Hematopoietic multipotent progenitor cell treated with erythropoietin and hydrocortisone succinate and interleukin-3 and kit ligand, for 15 days (in vitro differentiated cells): ENCODE measurements at places on chromosomes 2 and 18.

DNA sequence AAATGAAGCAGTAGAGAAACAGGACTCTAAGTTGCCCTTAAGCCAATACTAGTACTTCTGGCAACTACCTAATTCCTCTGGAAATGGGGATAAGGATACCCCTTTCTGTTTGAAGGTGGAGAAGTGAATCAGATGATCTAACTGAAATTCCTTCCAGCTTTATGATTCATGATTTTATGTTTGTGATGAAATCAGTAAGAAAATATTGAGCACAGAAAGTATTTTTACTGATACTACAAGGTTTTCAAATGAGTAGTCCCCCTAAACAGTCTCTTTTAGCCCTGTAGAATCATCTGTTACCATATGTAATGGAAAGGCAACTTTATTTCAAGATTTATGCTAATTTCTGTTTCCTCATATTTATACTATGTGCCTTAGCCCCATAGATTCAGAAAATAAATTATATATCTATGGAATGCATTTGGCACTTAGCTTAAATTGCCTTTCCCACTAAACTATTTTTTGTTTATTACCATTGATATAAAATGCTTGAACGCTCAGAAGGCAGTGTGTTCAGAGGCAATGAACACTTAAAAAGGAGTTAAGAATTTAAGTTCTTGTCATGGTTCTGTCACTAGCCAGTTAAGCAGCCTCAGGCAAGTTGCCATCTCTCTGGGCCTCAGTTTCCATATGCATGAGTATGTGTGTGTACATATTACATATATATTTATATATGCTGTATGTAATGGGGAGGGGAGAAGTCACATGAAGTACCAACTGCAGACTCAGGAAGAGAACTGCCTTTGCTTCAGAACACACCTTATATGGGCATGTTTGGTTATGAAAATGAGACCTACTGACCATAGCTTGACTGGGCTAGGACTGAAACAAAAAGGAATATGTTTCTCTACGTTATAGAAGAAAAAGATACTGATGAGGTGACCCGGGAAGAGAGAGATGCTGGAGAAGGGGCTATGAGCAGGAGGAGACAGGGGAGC, 97.7 kb downstream of the CDC42EP3 start:
- no peak for DNase-seq

DNA sequence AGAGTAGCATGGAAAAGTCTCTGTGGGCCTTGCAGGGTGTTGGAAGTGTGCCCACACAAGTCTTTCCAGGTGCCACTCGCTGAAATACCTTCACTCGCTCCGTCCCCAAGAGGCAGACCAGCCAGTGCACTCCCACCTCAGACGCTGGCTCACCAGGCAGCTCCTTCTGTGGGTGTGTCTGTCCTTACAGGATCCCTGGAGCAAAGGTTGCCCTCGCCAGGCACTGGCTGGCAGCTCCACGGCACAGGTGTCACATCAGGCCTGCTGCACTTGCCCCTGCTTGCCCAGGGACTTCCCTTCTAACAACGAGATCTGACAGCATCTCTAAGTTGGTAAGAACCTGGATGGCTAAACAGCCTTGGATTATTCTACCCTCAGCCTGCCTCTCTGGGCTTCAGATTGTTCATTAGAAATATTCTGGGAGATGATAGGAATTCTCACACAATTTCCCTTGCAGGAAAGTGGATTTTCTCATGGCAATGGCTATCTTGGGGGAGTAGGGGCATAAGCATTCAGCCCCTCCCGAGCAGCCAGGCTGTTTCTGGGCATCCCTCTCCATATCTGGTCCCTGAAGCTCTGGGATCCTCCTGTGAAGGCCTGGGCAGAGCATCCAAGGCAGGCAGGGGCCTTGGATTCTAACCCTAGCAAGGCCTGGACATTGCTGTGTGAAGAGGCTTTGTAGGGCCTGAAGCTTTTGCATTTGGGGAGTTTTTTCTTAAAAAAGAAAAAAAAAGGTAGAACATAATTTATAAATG, 262.1 kb downstream of the MYCN start:
- no peak for DNase-seq

DNA sequence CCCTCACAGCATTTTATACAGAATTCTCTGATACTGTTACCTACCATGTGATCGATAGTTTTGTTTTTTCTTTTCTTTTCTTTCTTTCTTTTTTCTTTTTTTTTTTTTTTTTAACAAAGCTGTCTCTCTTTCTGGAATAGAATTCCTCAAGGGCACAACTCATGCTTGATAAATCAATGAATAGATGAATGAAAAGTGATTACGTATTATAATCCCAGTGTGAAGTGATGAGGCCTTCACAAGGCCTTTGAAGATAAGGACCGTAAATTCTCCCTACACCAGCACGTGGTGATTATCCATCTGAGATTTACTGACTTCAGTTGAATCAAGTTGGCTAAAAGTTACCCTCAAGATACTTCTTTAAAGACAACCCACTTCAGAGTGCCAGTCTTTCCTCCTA, 46.6 kb upstream of the RMDN2 start:
- no peak for DNase-seq

DNA sequence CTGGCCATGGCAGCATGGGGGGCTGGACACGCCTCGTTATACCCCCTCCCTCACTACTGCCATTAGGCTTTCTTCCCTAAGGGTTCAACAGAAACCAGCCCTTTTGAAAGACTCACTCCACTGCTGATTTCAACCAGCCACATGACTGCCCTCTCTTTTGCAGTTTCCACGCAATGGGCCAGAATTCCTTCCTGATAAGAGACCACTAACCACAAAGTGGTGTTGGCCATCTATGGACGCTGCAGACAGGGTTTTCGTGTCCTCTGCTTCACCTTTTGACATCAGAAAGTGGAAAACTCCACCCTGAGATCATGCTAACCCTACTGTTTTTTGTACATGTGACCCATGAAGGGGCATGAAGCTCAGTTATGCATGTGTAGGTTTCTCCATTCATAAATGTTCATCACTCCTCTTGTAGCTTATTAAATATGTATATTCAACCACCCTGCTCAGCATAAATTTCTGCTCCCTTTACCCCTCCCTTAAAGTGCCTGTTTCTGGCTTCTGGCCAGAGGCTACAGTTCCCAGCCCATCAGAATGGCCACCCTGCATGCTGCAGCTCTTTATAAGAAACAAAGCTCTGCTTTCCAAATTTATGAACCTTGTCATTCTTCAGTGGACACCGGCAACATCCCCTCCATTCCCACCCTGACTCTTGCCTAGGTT, 106.6 kb upstream of the MSH6 start:
- no peak for DNase-seq

- no peak for DNase-seq
Measured at GRCh38 chr2:233387225-233387624, 32.9 kb downstream of the DGKD start.

DNA sequence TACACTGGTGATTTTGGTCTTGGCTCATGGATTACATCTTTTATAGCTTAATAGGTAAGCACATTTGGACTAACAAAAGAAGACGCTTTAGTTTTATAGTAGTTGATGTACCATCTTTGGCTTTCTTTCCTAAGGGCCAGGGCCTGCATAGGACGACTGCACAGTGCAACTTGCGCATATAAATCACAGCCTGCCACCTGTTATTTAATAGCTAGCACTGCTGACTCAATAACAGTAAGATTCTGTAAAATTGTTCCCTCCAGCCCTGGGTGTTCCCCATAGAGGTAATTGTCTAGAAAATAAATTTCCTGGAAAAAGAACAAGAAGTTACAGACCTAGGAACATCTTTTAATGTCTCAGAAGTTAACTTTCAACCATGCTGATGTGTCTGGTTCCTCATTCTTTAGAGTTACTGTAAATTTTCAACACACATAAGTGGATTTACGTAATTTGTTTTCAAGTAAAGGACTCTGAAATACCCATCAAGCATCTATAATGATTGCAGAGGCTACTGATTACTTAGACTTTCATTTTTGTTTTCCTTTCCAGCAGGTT, 594.2 kb upstream of the NXPH2 start:
- DNase-seq: no peak

DNA sequence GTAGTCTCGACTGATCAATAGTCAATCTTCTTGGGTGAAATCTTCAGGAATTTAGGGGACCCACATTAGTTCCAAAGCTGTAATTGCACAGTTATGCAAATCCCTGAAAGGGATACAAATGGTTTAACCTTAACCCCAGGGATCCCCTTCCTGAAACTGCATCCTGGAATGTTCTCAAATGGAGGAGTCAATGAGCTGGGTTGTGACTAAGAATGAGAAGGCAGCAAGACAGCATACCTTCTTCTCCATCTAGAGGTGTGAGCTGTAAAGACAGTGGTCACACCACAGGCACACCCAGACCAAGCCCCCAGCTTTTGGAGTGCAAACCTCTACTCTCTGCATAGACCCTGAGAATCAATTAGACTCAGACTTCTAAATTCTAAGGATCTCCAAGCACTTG, 164.7 kb upstream of the MEIS1 start:
- no peak for DNase-seq

DNA sequence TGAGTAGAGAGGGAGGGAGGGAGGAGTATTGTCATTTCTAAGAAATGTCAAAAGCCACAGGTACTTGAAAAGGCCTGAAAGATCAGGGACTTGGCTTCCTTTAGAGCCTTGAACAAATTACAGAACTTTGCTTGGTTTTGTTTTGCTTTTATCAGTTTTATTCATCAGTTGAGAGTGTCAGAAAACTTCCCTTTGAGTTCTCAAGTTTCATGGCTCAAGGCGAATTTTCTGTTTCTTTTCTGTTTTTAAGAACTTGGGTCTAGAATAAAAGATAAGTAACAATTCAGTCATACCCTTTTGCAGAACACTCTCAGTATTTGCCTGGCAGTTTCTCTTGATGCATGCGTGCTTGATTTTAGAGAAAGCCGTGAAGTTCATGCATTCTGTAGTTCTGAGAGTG, 531.9 kb downstream of the PARD3B start:
- no peak for DNase-seq

GRCh38 chr2:191143791-191144190, 7.0 kb downstream of the STAT4 start:
- DNase-seq: no peak

- no peak for DNase-seq
Measured at GRCh38 chr2:149442346-149442745, 112.0 kb downstream of the LYPD6 start.

- DNase-seq: no peak
Measured at GRCh38 chr2:218137514-218137913, 11.7 kb downstream of the CXCR2 start.

- DNase-seq: peak; percentile 51
Measured at GRCh38 chr2:70716131-70716743, 51.8 kb downstream of the ADD2 start.

GRCh38 chr2:40511661-40512213, 59.8 kb upstream of the SLC8A1 start:
- no peak for DNase-seq

GRCh38 chr2:84755096-84755495, 125.8 kb downstream of the TRABD2A start:
- no peak for DNase-seq

- DNase-seq: no peak
Measured at GRCh38 chr2:191212119-191212518, 33.1 kb upstream of the MYO1B start.

DNA sequence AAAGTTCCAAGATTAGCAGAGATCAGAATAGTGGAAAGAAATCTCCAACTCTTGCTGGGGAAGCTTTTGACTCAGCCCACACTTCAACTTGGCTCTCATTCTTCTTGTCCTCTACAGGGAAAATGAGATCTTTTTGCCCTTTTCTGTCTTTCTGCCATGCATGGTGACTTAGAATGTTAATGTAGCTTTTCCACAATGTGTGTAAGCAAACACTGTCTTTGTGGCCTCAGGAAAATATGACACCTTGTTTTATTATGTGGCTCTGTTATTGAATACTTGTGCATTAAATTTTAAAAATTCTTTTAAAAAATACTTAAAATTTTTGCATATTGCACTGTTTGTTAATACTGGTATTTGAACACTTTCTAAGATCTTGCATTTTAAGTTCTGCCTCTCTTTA, 65.4 kb upstream of the WDR75 start:
- DNase-seq: no peak

DNA sequence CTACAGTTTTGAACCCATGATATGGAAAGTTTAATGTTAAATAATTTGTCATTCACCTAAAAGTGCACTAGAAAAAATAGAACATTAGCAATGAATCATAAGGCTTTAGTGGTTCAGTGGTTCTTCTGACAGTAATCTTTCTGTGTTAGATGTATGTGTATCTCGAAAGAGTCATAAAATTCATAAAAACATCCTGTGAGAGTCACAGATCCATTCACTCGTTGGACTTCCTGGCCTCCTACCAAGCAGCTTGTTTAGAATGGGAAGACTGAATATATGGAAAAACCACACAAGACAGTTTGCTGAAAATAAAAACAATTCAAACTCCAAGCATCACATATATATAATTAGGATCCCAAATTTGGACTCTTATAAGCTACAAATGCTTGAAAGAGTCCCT, 34.8 kb downstream of the ADNP2 start:
- no peak for DNase-seq

- DNase-seq: no peak
Measured at GRCh38 chr2:21787941-21788340, 664.2 kb downstream of the TDRD15 start.

GRCh38 chr2:181958726-181959125, 26.9 kb upstream of the PPP1R1C start:
- no peak for DNase-seq

GRCh38 chr18:74532511-74533025, 1.7 kb upstream of the CNDP1 start:
- no peak for DNase-seq

- no peak for DNase-seq
Measured at GRCh38 chr2:79723830-79724229, 211.0 kb downstream of the CTNNA2 start.

DNA sequence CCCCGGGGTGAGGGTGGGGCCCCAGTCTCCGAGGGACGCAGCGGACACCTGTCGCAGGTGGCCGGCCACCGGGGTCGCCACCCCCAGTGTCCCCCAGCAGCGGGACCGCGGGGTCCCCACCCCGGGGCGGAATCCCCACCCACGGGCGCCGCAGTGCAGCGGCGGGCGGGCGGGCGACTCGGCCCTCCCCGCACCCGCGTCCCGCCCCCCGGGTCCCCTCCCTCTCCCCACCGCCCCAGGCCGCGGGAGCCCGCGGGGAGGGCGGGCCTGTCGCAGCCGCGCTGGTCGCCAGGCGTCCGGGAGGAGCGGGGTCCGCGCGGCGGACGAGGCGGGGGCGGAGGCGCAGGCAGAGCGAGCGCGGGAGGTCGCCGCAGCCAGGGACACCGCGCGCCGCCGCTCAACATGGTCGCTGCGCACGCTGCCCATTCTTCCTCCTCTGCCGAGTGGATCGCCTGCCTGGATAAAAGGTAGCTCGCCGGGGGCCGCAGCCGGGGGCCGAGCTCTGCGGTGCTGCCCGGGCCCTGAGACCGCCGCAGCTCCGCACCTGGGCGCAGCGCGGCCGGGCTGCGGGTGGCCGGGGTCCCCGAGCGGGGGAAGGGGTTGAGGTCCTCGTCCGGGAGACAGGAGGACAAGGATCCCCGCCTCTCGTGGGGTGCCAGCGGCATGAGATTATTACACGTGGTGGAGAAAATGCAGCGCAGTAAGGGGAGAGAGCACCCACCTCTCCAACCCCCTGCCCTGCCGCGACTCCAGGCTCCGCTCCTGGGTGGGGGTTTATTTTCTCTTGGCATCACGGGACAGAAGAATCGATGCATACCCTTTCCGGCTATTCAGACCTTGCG, at the start of gene RAPGEF4:
TSS of gene RAPGEF4 (plus strand) at position 264 of the 842 bp plus-strand sequence. CDS start at position 403, 139 bp downstream.
- DNase-seq: no peak
